ENCODE measurements at places on chromosomes 7 and 10.

GRCh38 chr7:81929386-81929785, 159.5 kb upstream of the HGF start:
- H3K4me1 ChIP-seq = no peaks in the 10 kb centered on the region
- H3K27me3 ChIP-seq = no peaks in the 10 kb centered on the region
- no peaks in the 10 kb centered on the region for H3K36me3 ChIP-seq
- H3K27ac ChIP-seq = no peak overlapping the region
- DNase-seq = no peak
- H3K4me3 ChIP-seq = no peak overlapping the region

DNA sequence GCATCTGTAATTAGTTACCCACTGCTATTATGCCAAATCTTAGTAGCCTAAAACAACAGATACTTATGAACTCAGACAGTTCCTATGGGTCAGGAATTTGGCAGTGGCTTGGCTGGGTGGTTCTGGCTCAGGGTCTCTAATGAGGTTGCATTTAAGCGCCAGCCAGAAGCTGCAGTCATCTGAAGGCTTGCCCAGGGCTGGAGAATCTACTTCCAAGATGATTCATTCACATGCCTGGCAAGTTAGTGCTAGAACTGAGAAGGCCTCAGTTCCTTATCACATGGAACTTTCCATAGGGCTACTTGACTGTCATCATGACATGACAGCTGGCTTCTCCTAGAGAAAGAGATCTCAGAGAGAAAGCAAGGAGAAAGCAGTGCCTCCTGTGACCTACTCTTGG, 121.3 kb downstream of the AVL9 start:
- no peak overlapping the region for H3K27ac ChIP-seq
- H3K4me3 ChIP-seq = no peak overlapping the region
- DNase-seq = no peak

- H3K4me1 ChIP-seq = no peaks in the 10 kb centered on the region
- H3K27me3 ChIP-seq = no peaks in the 10 kb centered on the region
- no peak overlapping the region for H3K27ac ChIP-seq
Observed at GRCh38 chr7:125253452-125254190, 324.0 kb upstream of the POT1 start.

GRCh38 chr10:48273741-48274140, 755 bp downstream of the FRMPD2 start:
- no peaks in the 10 kb centered on the region for H3K36me3 ChIP-seq
- H3K27ac ChIP-seq = no peak overlapping the region
- H3K27me3 ChIP-seq = no peaks in the 10 kb centered on the region
- no peak for DNase-seq

Data from CD4-positive, alpha-beta memory T cell (primary cell).